ENCODE measurements at places on chromosomes 1 and 21.

- no peak for DNase-seq
These were observed 50.2 kb upstream of the LHX8 start for GRCh38 chr1:75083848-75084514.

DNA sequence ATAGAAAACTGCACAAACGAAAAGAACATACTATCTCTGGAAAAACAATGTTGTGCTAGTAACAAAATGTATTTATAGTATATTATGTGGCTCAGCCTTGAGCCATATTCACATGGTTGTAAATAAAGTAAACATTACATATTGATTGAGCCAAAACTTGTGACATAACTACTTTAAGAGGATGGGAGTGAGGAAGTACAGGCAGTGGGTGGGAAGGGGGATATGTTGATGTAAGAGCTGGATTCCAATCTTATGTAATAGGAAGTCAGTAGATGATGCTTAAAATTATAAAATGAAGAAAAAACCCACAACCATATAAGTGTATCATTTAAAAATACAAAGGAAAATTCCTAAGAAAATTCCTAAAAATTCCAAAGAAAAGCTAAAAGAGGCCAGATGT, 42.7 kb downstream of the RHOU start:
- no peak for DNase-seq

GRCh38 chr1:145961425-145962156, 2.8 kb downstream of the ANKRD34A start:
- DNase-seq: peak; percentile 58

GRCh38 chr1:145707183-145707867, at the start of gene PDZK1:
TSS of gene PDZK1 (minus strand) at chr1:145707368. CDS start at chr1:145688021, 19,347 bp downstream.
- DNase-seq: no peak

DNA sequence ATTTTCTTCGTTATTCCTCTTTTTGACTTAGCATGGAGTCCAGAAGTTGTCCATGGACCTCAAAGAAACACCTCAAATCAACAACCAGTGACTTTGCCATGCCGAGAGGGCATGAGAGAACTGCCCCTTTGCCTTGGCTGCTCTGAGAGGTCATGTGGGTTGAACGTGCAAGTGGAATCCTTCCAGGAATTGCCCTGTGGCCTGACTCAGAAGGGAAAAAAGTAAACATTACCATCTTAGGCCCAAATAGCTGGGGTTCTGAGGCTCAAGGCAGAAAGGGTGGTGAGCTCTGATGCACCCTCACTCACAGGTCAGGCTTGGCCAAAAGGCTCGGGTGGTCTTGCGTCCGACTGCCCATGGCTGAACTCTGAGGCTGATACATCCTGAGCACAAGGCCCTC, 15.1 kb downstream of the STUM start:
- DNase-seq: no peak

DNA sequence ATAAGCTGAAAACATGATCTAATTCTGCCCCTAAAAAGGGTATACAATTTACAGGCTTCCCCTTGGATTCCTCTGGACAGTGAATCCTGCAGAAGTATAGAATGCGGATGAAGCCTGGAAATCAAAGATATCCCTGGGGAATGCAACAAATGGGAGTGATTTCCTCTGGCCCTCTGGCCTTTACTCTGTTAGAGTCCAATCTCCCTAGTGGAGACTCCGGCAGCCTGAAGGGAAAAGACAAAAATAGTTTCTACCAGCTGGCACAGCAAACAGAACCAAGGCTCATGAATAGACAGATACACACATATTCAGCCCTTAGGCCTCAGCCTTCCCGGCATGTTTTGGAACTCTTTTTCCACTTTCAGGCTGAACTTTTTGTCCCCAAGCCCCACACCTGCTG, 3.9 kb upstream of the LRRC52 start:
- DNase-seq: no peak

DNA sequence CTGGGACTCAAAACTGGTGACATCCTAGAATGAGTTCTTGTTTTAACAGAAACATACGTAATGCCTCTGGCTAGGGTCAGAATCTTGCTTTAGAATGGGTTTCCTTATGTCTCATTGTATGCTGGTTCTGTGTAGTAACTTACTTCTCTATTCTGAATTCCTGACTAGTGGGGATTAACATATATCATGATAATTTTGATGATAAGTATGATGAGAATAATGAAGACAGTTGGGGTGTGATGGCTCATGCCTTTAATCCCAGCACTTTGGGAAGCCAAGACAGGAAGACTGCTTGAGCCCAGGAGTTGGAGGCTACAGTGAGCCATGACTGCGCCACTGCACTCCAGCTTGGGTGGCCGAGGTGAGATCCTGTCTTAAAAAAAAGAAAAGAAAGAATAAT, 31.7 kb upstream of the CDC42BPA start:
- no peak for DNase-seq

DNA sequence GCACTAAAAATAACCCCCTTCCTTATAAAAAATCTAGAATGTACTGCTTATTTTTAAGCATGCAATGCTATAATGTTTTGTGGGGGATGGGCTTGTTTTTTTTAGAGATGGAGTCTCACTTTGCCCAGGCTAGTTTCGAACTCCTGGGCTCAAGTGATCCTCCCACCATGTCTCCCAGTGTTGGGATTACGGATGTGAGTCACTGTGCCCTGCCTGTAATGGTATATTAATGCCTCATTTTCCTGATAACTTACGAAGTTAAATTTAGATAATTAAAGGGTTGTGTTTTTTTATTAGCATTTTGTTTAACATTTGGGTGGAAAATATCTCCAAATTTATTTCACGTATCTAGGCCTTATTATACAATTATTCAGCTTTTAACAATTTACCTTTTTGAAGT, 6.5 kb downstream of the RNF11 start:
- DNase-seq: no peak

- DNase-seq: no peak
These were observed 17.4 kb upstream of the CCN1 start for GRCh38 chr1:85563139-85563538.

- no peak for DNase-seq
These were observed 11.0 kb upstream of the PLA2G2C start for GRCh38 chr1:20197329-20197791.

GRCh38 chr1:8941906-8942305, 3.8 kb upstream of the CA6 start:
- no peak for DNase-seq

DNA sequence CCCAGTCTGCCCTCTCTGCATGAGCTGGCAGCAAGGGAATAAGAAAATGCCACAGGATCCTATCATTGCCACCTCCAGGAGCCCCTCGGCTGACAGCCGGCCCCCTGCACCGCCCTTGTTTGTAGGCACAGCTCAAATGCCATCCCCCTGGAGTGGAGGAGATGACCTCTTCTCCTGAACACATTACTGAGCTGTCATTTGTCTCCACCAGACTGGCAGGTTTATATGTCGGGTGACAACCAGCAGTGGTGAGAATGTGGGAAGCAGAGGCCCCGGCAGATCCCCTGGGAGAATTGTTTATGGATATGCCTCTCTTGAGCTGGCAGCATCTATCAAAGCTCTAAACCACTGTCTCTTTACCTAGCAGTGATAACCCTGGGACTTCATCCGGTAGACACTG, 135.4 kb upstream of the FMN2 start:
- no peak for DNase-seq

DNA sequence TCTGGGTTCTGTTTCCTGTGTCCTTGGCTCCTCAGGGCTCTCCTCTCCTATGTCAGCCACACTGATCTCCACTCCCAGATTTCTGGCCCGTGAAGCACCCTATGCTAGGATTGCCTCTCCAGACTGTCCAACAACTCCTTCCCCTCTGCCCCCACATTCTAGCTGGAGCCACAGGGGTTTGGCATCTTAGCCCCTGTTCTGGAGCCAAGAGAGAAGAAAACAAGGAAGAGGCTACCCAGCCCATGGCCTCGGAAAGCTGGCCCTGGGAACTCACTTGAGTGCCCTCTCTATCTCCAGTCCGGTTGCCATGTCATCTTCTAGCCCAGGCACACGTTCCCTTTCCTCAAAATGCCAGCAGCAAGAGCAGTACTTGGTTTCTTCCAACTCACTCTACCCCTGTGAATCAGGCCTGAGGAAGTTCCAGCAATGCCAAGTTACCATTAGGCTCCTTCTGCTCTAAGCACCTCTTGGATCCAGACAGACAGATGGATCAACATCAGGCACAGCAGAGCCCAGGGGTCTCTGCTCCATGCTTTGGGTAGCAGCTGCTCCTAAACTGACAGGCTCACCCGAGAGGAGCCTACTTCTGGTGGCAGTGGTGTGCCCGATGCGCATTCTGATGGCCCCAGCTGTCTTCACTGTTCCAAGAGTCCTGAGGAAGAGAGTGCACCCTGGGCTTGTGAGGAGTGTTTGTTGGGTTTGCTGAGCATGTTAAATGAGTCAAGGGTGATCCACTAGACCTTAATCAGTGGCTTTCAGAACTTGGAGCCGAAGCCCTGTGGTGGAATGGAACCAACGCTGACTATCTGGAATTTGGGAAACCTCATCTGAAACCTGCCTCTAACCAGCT, 11.6 kb upstream of the GPR61 start:
- no peak for DNase-seq

GRCh38 chr1:16249596-16250241, 12.7 kb upstream of the CPLANE2 start:
- no peak for DNase-seq

- no peak for DNase-seq
These were observed 23.4 kb downstream of the ARID1A start for GRCh38 chr1:26719205-26719604.

GRCh38 chr1:99970713-99971255, 988 bp downstream of the SLC35A3 start:
- DNase-seq: no peak

- no peak for DNase-seq
These were observed 50.6 kb upstream of the COG2 start for GRCh38 chr1:230591678-230592077.

DNA sequence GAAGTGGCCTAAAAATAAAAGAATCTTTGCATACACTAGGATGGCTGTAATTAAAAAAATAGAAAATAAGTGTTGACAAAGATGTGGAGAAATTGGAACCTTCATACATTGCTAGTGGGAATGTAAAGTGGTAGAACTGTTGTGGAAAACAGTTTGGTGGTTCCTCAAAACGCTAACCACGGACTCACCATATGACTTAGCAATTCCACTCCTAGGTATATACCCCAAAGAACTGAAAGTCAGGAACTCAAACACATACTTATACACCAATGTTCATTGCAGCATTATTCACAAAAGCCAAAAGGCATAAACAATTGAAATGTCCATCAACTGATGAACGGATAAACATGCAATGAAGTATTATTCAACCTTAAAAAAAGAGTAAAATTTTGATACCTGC, 10.8 kb upstream of the HMGCL start:
- no peak for DNase-seq

- no peak for DNase-seq
These were observed 731 bp downstream of the TRIM11 start for GRCh38 chr1:228405979-228406228.

DNA sequence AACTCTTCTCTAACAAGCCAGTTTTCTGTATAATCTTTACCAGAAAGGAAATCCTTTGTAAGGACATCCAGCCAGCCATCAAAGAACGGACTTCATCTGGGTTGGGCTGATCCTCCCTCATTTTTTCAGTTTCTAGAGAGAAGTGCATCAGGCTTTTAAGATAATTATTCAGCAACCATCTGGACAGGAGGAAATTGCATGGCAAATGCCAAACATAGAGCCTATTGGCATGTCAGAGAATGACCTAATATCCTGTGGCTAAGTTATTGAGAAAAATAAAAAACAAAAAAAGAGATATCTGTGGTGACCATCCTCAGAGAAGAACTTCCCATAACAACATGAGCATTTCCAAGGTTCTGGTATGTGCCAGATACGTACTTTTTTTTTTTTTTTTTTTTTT, 74.9 kb upstream of the BEND5 start:
- no peak for DNase-seq

- DNase-seq: no peak
These were observed 137.2 kb upstream of the NGF start for GRCh38 chr1:115475252-115475651.

GRCh38 chr21:36147911-36148310, 8.7 kb upstream of the DOP1B start:
- no peak for DNase-seq

- no peak for DNase-seq
These were observed 194.8 kb downstream of the EIF4G3 start for GRCh38 chr1:20981915-20982314.

- no peak for DNase-seq
These were observed 9.1 kb downstream of the SEMA4A start for GRCh38 chr1:156162430-156163037.

GRCh38 chr1:21232044-21232443, 55.3 kb upstream of the EIF4G3 start:
- DNase-seq: peak; percentile 54

- no peak for DNase-seq
These were observed 51.0 kb downstream of the ABCA4 start for GRCh38 chr1:94069919-94070285.

- peak; percentile 86 for DNase-seq
These were observed 14.1 kb downstream of the HENMT1 start for GRCh38 chr1:108646648-108647269.

- peak; percentile 24 for DNase-seq
These were observed 82.5 kb downstream of the ST3GAL3 start for GRCh38 chr1:43789604-43790550.

GRCh38 chr21:24225431-24225830, 1381.8 kb downstream of the MRPL39 start:
- no peak for DNase-seq

- DNase-seq: no peak
These were observed 533.5 kb downstream of the LTN1 start for GRCh38 chr21:28459193-28459592.

- DNase-seq: no peak
These were observed 117.6 kb upstream of the ZNF678 start for GRCh38 chr1:227445746-227446145.

- DNase-seq: no peak
These were observed 25.3 kb upstream of the SIPA1L2 start for GRCh38 chr1:232655028-232655745.

- DNase-seq: no peak
These were observed 98.6 kb upstream of the JUN start for GRCh38 chr1:58882322-58882948.

DNA sequence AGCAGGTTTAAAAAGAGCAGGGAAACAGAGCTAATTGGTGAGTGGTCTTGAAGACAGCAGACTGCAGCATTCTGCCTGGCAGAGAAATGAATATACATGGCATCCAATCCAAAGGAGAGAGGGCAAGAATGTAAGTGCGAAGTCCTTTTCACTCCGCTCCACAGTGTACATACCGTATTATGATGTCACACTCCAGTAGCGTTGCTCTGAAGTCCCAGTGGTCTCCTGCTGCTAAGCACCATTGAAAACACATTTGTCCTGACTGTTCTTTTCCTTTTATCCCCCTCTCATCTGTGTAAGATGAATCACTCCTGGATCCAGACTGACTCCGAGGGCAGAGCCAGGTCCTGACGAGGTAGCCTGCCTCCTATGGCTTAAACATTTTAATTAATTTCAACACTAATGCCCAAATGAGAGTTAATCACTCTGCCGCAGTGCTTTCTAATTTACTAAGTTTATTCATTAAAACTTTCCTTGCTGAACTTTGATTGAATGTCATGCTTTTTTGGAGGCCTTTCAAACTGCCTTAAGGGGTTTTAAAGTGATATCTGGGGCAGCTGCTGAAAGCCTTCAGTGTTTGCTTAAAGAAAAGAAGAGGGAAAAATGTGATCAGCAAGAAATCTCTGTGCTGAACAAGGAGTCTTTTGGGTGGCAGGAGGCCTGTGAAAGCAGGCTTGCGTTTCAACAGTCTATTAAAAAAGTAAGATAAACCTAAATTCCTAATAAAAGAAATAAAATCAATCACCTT, 227.2 kb downstream of the ATG4C start:
- DNase-seq: no peak

Measured in CD4-positive, alpha-beta T cell treated with Interleukin-6 for 4 hours (primary cell).